LoVo (cell line): ENCODE measurements at places on chromosomes 12 and 14.

- DNase-seq = no peak
Measured at GRCh38 chr14:100076133-100076532, 10.9 kb downstream of the EVL start.

DNA sequence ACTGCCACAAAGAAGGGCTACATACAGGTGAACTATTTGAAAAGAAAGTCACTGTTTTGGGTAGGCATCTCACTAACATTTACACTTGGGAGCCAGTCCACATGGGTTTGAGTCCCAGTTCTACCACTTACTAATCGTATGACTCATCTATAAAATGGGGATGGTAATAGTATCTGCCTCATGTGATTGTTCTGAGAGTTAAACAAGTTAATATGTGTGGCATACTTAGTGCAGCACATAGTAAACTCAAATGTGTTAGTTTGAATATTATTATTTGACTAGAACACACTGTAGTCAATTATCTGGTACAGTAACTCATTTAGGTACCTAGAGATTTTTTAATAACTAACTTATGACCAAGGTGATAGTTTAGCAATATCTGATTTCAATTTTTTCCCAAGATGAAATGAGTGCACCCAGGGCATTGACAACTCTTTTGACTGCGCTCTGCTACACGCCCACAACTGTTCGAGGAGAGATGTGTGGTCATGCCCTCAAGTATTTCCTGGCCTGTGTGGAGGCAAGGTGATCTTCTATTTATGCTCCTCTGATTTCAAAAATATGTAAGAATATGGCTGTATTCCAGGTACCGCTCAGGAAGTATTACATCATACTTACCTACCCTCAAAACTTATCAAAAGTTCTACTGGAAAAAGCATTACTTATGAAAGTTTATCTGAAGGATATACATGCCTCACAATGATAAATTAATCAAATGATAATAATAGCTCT is 210.6 kb upstream of the EGLN3 start:
- no peak for DNase-seq

DNA sequence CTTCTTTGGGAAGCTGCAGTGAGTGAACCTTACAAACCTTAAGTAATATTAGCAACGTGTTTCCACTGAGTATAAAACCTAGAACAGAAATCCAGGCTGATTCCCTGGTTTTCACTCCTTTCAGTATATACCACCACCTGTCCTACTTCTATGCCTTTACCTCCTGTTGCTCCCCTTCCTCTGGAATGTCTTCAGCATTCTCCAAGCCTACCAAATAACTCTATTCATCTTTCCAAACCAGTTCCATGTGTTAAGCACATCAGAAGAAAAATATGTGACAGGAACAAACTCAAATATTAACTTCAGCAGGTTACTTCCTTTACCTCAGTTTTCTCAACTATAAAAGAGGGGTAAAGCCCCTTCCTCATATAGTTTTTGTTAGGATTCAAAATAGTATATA is 39.8 kb downstream of the LIMA1 start:
- no peak for DNase-seq

- no peak for DNase-seq
Measured at GRCh38 chr12:13981296-13981962, at the start of gene GRIN2B. GRIN2B (minus strand) TSS chr12:13981602; CDS start chr12:13866208, 115,394 bp downstream.

DNA sequence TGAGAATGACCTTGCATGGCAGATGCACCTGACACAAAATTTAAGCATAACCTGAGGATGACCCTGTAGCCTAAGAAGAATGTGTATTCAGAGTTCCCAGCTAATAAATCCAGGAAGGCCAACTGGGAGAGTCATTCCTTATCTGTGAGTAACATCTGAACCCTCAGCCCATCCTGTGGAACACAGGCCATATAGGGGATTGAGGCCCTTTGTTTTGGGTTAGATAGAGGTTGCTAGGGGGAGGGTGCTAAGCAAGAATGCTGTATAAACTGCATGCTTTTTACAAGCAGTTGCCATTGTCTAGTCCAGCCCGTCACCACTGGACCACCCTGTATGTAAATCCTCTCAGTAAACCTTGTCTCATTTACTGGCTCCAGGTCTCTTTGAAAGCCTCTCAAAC is 77.0 kb downstream of the BICD1 start:
- no peak for DNase-seq

DNA sequence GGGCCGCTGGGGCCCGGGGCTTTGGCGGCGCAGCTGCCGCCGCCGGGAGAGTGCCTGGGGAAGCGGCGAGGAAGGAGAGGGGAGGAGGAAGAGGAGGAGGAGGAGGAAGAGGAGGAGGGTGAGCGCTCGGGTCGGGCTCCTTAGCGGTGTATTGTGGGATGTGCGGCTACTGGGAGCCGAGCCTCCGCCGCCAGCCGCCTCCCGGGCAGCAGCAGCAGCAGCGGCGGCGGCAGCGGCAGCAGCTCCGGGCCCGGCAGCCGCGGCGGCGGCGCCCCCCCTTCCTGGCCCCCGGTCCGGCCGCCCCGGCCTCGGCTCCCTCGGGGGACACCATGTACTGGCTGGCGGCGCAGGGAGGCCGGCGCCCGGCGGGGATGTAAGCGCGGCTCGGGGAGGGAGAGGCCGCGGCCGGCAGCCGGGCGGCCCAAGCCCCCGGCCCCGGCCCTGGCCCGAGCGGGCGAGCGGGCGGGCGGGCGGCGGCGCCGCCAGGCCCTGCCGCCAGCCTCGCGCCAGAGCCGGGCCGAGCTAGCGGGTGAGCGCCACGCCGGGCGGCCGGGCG is at the start of gene SETD1B:
Gene SETD1B (plus strand): TSS at position 149 of the 556 bp plus-strand sequence. CDS start 729 bp downstream, outside the sequence.
- peak; percentile 84 for DNase-seq

GRCh38 chr12:46579474-46579873 is 206.9 kb upstream of the SLC38A2 start:
- DNase-seq = no peak

GRCh38 chr12:123762715-123763052 is 583 bp downstream of the DNAH10 start:
- no peak for DNase-seq

DNA sequence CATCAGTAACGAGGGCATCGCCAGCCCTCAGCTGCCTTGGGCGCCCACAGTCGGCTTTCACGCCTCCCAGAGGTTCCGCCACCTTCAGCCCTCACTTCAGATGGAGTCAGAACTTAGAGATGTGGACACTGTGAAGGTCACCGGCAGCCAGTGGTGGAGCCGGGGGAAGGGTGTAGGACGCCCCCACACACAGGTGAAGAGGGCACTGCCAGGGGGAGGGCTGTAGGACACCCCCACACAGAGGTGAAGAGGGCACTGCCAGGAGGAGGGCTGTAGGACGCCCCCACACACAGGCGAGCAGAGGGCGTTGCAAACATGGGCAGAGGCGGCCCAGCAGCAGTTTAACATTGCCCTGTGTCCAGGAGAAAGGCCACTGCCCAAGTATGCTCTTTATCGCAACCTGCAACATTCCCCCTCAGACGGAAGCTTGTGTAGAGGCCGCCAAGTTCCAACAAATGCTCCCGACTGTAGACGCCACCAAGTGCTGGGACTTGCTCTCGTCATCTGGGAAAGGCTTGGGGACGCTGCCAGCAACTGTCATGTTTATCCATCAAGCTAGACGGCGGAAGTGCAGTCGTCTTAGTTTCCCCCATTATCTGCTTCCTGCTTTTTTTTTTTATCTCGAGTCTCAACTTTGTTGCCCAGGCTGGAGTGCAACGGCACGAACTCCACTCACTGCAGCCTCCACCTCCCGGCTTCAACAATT is 4.9 kb upstream of the ANKLE2 start:
- DNase-seq = no peak

- no peak for DNase-seq
Measured at GRCh38 chr12:92695056-92695455, 7.7 kb upstream of the PLEKHG7 start.

GRCh38 chr14:72476657-72477499 is 417.0 kb downstream of the DPF3 start:
- peak; percentile 5 for DNase-seq

GRCh38 chr12:68138480-68138879 is 21.1 kb downstream of the IFNG start:
- no peak for DNase-seq

GRCh38 chr14:99183716-99184115 is 88.3 kb downstream of the BCL11B start:
- DNase-seq = no peak

DNA sequence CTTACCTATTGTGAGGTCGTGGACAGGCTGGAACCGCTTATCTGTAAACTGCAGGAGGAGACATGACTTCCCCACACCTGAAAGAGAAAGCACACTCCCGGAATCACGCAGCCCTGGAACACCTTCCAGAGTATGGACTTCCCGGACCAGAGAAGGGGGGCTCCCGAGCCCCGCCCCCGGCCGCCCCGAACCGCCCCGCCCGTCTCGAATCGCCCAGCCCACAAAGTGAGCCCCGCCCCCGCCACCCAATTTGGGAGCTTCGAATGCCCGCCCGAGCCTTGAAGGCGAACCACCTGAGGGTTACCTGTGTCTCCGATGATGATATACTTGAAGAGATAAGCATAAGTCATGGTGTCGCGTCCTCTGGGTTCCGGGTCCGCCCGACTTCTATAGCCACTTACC is 235 bp downstream of the RAB2B start:
- DNase-seq = peak; percentile 86
